ENCODE measurements at places on chromosomes 16 and 17.

DNA sequence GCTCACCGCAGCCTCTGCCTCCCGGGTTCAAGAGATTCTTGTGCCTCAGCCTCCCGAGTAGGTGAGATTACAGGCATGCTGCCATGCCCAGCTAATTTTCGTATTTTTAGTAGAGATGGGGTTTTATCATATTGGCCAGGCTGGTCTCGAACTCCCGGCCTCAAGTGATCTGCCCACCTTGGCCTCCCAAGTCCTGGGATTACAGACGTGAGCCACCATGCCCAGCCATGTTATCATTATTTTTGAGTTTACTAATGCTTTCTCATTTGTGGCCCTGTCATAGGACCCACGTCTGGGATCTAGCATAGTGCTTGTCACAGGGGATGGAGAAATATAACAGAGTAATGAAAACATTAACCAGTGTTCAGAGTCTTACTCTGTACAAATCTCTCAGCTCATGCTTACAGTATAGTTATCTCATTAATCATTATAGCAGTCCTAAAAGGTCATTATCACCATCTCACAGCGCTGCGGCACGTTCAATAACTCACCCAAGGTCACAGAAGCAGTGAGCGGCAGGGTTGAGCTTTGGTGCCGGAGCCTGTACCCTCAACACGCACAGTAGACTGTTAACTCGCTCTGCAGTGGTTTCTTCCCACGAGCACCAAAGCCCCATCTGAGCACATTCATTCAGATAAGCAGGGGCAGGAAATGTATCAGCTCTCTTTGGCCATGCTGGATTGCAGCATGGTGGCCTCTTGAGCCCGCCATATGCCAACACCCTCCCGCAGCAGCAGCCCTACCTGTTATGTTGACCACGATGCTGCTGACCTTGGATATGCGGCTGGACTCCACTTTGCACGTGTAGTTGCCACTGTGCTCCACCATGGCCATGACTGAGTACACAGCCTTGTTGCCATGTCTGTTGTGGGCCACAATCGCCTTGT, 21.4 kb downstream of the PECAM1 start:
- no peak for DNase-seq

GRCh38 chr17:48816774-48817590, at the start of gene TTLL6:
Gene TTLL6, minus strand, starts transcription at chr17:48817229. Its CDS starts 157 bp downstream, at chr17:48817072.
- peak; percentile 29 for DNase-seq

DNA sequence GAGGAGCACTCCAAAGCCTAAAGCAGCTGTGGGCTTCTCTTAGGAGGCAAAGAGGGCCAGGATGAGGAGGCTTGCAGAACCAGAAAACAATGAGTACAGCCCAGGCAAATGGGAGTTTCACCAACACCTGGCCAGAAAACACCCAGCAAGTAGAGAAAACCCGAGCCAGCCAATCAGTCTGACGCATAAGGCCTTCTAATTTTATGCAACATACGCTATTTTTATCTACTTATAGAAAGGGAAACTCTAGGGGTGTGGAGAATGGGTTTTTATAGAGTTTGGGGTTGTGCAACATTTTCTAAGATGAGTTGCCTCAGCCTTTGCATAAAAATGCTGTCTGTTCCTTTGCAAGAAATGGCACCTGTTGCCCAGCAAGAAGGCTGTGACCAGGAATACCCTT, 529.0 kb upstream of the CDH5 start:
- DNase-seq, result no peak

DNA sequence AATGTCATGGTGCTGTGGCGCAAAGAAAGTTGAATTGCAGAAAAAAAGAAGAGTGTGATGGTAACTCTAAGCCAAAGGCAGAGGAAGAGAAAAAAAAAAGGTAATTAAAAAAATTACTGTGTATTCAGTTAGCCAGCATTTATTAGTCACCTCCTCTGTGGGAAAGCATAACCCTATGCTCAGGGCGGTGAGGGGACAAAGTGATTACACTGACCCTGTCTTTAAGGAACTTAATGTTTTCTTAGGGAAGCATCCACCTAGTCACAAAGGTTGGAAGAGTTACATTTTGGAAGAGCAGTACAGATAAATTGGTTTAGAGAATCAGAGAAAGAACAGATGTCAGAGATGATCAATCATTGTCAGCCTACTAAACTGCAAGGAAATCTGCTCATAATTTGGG, 410.3 kb downstream of the CDH11 start:
- DNase-seq, result no peak

GRCh38 chr17:19461116-19461515, 50.1 kb downstream of the RNF112 start:
- DNase-seq, result no peak

- DNase-seq, result no peak
These were observed 2.8 kb downstream of the ZNF48 start for GRCh38 chr16:30397776-30398660.

DNA sequence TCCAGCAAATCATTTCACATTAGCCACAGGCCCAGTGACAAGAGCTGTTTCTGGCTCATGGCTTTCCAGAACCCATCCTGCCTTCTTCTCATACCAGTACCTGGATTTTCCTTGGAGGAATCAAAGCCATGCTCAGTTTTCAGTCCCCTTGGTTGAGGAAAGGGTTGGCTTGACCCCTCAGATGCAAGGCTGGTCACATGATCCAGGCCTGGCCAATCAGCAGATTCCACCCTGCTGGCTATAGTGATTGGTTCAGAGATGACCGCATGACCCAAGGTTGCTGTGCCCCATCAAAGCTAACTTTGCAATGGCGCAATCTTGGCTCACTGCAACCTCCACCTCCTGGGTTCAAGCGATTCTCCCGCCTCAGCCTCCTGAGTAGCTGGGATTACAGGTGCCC, 45.0 kb downstream of the MMP15 start:
- DNase-seq, result no peak

DNA sequence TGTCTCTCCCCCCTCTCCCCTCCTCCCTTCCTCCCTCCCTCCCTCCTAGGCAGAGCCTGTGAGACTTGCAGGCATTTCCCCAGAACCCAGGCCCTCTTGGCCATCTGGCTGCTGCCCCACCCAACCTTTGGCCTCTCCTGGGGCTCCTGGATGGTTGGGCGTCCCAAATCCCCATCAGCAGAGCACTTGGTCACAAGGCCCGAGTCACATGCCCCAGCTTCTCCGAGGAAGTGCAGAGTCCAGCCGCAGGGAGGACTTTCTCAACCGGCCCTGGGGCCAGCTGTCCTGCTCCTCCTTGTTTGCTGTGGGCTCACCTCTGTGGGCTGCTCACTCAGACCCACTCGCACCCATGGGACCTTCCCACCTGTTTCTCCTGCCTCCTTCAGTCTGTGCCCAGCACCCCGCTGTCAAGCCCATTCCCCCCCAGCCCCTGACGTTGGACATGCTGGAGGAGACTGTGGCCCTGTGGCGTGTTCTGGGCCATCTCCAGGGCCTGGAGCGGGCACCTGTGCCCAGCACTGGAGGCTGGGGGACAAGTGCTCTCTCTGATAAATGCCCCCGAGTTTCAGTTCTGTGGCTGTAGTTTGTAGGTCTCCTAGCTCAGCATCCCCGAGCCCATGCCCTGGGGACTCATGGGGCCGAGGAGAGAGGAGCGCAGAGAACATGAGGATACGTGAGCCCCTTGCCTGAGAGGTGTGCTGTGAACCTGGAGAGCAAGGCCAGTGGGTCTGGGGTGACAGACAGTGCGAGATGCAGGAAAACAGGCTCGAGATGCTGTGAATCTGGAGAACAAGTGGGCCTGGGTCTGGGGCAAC, 42.3 kb upstream of the ZNF750 start:
- DNase-seq, result no peak

- DNase-seq, result no peak
These were observed 168.8 kb downstream of the AATF start for GRCh38 chr17:37117373-37118142.

DNA sequence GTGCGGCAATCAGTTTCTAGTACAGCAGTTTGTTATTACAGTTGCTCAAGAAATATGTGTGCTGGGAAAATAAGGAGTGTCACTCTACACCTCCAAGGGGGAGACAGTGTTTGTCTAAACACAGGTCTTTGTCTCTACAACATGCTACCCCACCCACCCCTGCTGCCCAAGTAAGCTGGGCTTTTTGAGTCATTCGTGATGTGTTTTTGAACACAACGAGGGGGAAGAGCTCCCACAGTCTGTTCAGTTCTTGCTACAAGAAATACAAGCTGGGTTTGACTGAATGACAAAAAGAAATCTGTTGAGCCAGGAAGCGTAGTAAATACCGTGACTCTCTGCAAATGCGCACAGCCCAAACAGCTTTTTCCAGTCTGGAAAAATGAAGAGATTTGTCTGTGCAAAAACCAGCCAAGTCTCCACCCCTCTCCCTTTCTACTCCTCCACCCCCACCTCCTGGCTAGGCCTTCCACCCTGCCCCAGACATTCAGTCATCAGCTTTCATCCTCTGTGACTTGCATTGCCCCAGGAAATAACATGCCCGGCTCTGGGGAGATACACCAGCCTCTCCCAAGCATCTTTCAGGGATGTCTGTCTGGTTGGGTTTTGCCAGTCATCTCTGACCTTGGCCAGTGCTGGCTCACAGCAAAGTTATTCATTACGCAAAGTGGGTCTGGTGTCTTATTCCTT, 25.7 kb downstream of the CHD9 start:
- DNase-seq, result no peak

DNA sequence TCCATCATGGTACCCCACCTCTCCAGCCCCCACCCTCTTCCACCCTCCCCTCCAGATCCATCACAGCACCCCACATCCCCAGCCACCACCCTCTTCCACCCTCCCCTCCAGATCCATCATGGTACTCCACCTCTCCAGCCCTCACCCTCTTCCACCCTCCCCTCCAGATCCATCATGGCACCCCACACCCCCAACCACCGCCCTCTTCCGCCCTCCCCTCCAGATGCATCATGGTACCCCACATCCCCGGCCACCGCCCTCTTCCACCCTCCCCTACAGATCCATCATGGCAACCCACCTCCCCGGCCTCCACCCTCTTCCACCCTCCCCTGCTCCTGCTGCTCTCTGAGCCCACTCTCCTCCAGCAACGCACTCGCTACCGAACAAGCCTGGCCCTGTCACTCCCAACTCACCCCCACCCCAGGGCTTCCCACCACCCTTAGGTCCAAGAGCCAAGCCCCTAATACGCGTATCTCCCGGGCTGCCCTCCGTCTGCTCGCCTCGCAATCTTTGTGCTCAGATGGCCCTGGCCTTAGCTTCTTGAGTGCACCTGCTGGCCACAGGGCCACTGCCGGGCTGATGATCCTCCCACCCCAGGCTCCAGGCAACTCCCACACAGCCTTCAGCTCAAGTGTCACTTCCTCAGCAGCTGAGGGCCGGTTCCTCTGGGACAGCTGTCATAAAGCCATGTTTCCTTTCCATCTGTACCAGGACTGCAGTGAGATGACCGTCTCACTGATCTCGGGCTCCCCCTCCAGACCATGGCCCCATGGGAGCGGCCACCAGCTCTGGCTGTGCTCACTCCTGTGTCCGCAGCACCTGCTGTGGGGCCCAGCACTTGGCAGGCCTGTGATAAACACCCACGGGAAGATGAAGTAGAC, 25.5 kb downstream of the KDM8 start:
- no peak for DNase-seq

Data from activated CD8-positive, alpha-beta memory T cell treated with anti-CD3 and anti-CD28 coated beads for 48 hours (primary cell).